ENCODE measurements at places on chromosomes 3 and 15.

DNA sequence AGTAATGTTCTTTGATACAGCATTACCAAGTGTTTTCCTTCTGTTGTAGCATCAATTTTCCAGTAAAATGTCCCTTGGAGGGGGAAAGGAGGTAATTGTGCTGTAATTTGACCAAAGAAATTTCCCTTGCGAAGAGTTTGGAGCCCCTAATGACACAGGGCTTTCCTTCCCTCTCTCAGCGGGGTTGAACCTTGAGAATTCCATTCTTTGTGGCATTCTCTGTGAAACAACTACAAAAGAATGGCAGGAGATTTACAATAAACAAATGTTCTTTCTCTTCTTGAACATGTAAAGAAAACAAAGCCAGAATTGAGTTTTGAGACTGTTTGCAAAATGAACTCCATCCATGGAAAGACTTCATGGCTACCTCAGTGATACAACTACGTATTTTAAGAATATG, 53.4 kb downstream of the SIDT1 start:
- DNase-seq, result no peak

- DNase-seq, result no peak
Measured at GRCh38 chr15:67855842-67856241, 16.0 kb upstream of the RNU6-1 start.

GRCh38 chr15:76378691-76379090, 42.1 kb downstream of the ISL2 start:
- DNase-seq, result no peak

- no peak for DNase-seq
Measured at GRCh38 chr15:82317091-82317489, 32.2 kb downstream of the GOLGA6L10 start.

DNA sequence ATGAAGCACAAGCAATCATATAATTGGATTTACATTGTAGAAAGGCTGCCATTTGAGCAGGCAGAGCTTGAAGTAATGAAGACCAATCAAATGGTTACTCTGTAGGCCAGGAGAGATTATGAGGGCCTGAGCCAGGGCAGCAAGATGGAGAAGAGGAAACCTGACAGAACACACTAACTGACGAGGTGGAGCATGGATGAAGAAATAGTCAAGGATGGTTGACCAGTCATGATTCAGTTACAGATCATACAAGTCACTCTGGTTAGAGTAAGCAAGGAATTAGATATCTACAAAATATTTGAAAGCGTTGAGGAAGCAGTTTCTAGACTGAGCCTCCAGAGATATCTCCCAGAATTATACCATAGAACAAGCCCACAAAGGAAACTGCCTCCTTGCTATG, 101.8 kb upstream of the THSD4 start:
- DNase-seq, result no peak

GRCh38 chr3:48199117-48199516, 10.9 kb upstream of the CDC25A start:
- no peak for DNase-seq

DNA sequence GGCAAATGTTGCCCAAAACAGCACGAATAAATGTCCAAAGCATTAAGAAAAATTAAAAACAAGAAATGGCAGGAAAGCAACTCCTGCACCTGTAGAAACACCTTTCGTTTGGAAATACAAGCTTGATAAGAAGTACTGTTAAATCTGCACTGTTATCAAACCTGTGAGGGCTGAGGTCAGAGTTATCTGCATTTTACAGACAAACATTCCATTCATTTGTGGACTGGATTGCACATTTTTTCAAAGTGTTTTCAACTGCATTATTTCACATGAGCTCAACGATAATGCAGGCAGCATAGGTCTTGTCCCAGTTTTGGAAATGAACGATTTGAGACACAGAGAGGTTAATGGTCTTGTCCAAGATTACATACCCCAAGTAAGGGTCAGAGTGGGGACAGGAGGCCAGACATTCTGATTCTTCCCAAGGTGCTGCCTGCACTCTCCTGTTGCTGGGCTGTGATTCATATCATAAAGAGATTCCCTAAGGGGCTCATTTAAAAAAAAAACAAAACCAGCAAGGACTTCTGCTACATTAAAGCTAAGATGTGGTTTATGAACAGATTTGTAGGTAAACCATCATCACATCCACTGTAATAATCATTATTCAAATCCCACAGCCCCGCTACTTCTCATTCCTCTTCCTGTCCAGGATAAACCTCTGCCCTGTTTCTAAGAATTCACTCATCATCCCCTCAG, 13.0 kb downstream of the GUCA1C start:
- DNase-seq, result no peak

DNA sequence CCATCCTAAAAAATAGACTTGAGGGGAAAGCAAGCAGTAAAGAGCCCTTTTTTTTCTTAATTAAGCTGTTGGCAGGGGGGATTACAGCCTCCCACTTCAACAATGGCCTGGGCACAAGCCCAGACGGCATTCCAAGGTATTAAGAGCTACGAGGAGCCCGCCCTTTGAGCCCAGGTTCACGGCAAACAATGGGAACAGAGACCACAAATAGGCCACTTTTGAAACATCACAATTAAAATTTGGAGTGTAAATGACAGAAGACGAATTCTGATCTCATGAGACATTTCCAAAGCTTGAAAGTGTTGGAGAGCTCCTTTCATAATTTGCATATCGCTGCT, 8.9 kb downstream of the CHSY1 start:
- no peak for DNase-seq

DNA sequence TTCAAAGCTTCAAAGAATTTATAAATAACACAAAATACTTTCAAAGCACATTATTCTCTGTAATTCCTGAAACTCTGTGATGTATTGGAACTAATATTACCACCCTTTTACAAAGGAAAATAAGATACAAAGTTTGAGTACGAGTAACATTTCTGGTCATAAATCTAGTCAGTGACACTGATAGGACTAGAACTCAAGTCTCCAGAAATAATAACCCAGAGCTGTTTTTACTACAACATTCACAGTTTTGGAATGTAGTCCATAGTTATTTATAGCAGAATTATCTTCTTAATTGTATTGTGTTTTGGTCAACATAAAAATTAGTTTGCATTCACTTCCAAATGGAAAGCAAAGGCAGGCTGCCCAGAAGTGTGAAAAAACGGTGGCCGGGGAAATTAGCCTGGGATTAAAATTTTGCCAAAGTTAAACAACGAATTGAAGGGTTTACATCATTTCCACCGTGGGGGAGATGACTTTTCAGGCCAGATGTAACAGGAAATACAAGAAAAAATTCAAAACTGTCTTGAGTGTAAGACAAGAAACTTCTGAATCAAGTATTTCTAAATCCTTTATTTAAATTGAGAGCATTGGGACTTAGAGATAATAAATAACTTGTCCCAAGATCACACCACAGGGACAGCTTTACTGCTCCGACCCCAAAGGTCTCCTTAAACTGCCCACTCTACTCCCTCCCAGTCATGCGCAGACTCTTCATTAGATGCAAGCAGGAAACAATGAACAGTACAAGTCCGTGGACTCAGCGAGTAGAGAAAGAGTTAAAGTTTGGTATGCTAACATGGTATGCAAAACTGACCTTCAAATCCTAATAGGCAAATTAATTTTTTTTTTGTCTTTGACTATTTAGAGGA, 74.3 kb upstream of the VGLL4 start:
- no peak for DNase-seq

GRCh38 chr3:137205394-137206045, 247.7 kb downstream of the IL20RB start:
- no peak for DNase-seq

DNA sequence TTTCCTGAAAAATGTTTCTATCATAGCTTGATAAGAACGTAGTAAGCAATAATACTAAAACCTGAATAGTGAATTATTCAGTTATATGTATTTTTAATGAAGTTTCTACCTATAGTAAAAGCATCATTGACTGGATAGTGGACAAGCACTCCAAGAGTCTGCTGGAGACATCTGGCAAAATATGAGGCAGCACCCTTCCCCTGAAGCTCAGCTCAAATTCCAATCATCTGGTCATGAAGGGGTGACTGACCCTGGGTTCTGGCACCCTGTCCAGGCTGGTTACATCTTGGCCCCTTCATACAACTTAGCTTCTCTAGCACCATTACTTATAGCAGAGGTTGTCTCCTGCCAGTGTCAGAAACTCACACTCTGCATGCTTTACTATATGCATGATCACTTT, 455.4 kb downstream of the RAP2B start:
- DNase-seq, result no peak

DNA sequence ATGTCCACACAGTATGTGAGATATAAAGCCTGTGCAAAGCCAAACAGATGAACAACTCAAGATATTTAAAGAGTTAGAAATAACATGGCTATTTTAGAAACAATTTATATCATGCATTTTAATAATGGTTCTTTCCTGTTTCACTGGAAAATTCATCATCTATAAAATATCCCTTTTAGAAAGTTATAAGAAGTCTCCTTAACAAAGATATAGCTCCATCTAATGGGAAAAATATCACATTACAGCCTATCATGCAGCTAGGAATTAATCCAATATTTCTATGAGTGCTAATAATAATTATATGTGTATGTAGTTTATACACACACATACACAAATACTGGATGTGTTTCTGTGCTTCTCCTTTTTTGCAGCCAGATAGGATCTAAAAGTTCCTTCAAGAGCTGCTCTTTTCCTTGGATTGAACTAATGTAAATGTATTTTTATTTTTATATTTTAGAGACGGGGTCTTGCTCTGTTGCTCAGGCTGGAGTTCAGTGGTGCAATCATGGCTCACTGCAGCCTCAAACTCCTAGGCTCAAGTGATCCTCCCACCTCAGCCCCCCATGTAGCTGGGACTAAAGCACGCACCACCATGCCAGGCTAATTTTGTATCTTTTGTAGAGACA, 21.6 kb downstream of the RPL22L1 start:
- no peak for DNase-seq

GRCh38 chr3:123080864-123081562, 14.2 kb downstream of the PDIA5 start:
- DNase-seq, result no peak

DNA sequence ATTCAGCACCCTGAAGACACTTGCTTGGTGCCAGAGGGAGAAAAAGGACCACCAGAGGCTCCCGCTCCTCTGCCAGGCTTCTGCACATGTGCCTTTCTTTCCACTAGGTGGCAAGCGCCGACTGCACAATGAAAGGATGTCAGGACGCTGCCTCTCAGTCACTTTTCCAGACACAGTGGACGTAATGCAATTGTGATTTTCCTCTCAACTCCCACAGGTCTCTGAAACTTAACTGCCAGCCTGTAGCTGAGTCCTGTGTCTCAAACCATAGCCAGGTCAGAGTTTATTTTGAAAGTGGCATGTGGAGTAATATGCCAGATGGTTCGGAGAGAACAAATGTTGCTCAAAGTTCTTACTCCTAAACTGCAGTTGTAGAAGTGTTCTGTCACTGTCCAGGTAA, 162.9 kb downstream of the ITPR1 start:
- peak; percentile 26 for DNase-seq

DNA sequence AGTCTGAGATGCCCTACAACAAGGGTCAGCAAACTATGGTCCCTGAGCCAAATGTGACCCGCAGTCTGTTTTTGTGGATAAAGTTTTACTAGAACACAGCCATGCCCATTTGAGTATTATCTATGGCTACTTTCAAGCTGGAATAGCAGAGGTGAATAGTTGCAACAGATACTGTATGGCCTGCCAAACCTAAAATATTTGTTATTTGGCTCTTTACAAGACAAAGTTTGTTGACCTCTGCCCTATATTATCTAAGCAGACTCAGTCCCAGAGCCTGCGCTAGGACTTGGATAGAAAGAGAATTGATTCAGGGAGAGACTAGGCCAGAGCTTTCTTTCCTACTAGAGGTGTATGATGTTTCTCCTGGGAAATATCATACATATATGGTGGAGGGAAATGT, 81.7 kb upstream of the NMNAT3 start:
- no peak for DNase-seq

DNA sequence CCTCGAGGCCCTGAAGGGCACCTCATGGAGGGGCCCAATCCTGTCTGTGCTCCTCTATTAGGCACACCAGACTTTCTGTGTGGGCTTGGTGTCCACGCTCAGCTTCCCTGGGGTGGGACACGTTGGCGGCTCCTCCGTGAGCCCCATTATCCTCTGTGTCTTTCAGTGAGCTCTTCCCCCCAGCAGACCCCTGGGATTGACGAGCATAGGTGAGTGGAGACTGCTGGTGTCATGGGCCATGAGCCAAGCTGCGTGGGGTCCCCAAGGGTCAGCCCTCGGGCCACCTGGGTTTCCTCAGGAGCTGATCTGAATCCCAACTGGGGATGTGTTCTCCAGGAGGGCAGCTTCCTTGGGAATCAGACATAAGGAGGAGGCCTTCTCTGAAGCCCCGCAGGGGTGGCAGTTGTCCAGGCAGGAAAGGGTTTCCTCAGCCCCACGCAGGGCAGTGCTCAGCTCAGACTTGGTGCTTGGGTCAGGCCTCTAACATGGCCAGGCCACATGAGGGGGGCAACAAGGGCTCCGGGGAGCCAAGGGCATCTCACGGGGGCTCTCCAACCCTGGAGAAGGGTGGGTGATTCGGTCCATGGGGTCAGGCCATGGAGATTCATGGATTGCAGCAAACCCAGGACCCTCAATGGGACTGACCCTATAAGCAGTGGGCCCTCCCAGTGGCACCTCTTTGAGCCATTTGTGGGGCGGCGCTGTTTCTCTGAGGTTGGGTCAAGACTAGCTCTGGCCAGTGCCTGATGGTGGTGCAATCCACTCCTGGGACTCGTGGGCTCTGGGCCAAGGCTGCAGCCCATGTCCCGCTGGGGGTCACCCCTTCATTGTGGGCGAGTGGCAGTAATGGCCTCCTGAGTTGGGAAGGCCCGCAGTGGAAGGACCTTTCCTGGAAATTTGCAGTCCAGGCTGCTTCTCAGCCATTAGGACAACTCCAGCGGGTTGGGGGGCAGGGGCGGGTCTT, 222.5 kb downstream of the SNRPN start:
- DNase-seq, result no peak

GRCh38 chr15:67224889-67225288, 29.6 kb downstream of the AAGAB start:
- DNase-seq, result no peak

GRCh38 chr3:143160437-143160836, 40.9 kb downstream of the CHST2 start:
- DNase-seq, result no peak

DNA sequence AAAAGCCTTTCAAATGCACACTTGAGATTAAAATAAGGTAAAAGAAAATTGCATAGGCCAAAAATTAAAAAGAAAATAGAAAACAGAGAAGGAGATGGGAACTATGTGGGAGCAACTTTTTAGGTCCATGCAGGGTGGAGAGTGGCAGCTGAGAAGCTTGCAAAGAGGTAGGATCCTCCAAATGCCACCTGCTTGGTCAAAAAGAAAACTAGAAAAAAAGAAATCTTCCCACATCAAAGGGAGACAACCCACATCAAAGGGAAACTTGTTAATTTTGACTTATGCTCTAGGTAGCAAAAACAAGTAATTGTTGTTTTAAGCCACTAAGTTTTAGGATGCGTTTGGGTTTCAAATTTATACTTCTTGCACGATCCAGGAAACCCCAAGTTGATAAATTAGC, 342.9 kb downstream of the IL20RB start:
- DNase-seq, result no peak

DNA sequence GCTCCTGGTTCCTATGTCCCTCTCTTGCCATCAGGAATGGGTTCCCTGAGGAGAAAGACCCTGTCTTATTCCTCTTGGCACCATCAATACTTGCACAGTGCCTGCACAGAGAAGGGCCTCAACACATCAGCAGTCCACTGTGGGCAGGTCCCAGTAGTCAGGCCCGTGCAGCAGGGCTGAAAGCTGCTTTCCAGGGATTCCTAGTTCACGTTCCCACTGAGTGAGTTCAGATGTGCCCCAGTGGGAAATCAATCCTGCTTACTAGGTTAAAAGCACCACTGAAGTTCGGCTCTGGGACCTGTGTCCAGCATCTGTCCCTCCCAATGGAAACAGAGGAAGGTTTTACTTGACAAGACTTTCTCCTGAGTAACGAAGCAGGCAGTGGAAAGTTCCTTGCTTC, 15.7 kb downstream of the RAB43 start:
- DNase-seq, result no peak
